ENCODE measurements at places on chromosomes 5 and 9. TPM values are rescaled to one million over a fixed set of nuclear protein-coding genes. Genes with fewer than 3 reads are reported as not detected.

DNA sequence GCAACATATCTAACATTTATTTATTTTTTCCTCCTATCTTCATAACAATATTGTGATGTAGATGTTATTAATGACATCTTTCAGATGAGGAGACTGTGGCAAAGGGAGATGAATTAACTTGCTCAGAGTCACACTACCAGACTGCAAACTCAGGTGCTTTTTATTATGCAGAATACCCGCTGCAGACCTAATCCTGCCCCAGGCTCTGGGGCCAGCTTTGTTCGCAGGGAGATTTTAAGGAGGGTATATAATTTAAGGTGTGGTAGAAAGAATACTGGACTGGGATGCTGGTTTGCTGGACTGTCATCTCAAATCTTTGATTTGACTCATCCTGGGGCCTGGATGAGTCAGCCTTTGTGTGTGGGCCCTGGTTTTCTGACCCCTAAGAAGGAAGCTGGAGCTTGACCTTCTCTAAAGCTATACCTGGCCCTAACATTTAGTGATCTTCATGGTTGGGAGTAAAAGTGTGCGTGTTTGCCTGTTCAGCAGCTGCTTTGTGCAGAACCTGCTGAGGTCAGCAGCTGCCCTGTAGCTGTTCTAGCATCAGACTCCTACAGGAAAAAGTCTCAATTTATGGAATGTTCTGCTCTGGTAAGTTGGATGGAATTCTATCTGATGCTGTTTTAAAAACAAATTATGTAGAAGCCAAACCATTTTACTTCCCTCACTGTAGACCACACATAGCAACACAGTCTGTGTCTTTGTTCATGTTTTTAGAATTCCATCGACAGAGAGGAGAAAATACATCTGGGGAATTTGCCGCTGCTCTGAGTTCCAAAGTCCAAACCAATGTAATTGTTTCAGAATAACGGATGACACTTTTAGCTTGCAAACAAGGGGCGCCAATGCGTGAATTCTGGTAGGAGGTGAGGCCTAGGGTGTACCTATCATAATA is 4.5 kb downstream of the SLC36A1 start:
- no peak overlapping the region for H3K27ac ChIP-seq
- no peaks in the 10 kb centered on the region for H3K36me3 ChIP-seq
- no peaks in the 10 kb centered on the region for H3K27me3 ChIP-seq
- peaks cover 16% of the 10 kb centered on the region for H3K4me1 ChIP-seq

LCN2 gene
- total RNA-seq: not detected

PCDHA2 gene
- total RNA-seq: 0.44 TPM

DNA sequence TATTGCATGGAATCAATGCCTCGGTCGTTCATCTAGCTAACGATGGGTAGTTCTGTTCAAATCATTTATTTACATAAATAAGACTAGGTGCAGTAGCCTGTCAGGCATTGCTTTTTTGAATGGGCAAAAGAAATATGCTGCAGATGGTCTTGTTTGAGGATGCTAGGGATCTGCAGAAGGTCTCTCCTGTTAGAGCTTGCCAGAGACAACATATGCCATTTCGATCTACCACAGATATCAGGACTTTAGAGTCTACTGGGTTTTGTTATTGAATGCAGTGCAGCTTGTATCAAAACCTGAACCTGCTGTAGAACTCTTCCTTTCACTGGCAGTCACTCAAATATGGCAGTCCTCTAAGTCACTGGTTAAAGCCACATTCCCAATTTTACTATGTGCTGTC is 381.1 kb upstream of the CDH10 start:
- no peaks in the 10 kb centered on the region for H3K27me3 ChIP-seq
- no peak for DNase-seq
- H3K4me3 ChIP-seq: no peak overlapping the region
- H3K36me3 ChIP-seq: no peaks in the 10 kb centered on the region
- no peak overlapping the region for H3K27ac ChIP-seq

DMRTA1 gene
- total RNA-seq: 1.6 TPM

DNA sequence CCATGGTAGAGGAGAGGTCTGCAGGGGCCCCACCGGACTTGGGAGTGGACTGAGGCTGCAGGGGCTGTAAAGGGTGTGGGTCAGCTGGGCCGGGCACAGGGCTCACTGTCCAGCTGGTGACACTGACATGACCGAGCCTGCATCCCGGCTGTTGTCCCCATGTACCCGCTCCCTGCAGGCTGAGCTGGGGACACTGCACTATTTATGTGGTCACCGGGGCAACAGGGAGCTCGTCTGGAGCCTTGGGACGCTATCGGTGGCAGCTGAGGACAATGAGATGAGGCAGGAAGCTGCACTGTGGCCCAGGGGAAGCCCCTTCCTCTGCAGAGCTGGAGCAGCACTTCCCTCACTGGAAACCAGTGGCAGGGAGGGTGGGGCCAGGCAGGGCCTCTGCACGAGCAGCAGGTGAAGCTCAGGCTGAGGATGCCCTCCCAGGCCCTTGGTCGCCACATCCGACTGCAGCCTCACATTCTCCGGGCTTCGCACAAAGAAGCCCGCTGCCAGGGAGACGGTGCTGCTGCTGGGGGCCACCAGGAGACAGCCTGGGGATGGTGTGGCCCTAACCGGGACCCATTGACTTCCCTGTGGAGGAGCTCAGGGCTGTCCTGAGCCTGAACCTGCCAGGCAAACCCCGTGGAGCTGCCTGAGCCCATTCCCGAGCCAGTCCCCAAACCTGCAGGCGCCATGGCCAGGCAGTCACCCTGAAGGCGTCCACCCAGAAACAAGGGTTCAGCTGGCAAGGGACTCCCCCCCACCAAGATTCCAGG is 26.4 kb downstream of the ZDHHC11B start:
- no peak overlapping the region for H3K4me3 ChIP-seq
- H3K27me3 ChIP-seq: peaks cover 15% of the 10 kb centered on the region
- H3K36me3 ChIP-seq: no peaks in the 10 kb centered on the region
- no peak overlapping the region for H3K27ac ChIP-seq

CATSPER3 gene
- total RNA-seq: 1.1 TPM

DNA sequence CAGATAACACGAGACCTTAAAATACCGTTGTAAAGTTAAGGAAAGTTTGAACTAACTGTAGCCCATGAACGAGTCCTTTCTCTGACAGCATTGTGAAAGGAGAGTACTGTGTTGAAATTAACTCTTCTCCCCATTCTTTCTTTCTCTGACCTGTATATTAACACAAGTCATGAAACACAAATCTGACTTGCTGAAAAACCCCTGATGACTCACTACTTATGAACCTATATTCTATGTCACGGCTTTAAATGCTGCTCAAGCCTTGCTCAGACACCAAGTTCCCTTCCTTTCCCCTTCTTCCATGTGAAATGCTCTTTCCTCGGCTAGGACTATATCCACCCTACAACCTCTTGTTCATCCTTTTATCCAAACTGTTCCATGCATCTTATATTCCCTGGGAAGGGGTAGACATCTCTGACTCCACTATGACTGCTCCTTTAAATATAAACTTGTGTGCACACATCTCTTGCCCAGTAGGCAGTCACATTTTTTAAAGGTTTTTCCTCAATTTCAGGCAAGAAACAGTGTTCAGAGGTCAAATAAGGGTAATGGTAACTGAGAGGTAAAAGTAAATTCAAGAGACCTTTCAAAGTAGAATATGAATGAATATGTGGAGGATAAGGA is 142.9 kb downstream of the NFIB start:
- H3K4me3 ChIP-seq: no peak overlapping the region
- H3K27me3 ChIP-seq: no peaks in the 10 kb centered on the region
- no peak for DNase-seq

CDC26 gene
- total RNA-seq: 27.0 TPM

GRCh38 chr9:126171641-126172040 is 155.0 kb upstream of the MVB12B start:
- H3K4me3 ChIP-seq: no peak overlapping the region
- H3K27me3 ChIP-seq: peaks cover 51% of the 10 kb centered on the region
- H3K27ac ChIP-seq: no peak overlapping the region

ADAMTS13 gene
- 21.3 TPM for total RNA-seq

FAM200C gene
- total RNA-seq: 5.8 TPM

DNA sequence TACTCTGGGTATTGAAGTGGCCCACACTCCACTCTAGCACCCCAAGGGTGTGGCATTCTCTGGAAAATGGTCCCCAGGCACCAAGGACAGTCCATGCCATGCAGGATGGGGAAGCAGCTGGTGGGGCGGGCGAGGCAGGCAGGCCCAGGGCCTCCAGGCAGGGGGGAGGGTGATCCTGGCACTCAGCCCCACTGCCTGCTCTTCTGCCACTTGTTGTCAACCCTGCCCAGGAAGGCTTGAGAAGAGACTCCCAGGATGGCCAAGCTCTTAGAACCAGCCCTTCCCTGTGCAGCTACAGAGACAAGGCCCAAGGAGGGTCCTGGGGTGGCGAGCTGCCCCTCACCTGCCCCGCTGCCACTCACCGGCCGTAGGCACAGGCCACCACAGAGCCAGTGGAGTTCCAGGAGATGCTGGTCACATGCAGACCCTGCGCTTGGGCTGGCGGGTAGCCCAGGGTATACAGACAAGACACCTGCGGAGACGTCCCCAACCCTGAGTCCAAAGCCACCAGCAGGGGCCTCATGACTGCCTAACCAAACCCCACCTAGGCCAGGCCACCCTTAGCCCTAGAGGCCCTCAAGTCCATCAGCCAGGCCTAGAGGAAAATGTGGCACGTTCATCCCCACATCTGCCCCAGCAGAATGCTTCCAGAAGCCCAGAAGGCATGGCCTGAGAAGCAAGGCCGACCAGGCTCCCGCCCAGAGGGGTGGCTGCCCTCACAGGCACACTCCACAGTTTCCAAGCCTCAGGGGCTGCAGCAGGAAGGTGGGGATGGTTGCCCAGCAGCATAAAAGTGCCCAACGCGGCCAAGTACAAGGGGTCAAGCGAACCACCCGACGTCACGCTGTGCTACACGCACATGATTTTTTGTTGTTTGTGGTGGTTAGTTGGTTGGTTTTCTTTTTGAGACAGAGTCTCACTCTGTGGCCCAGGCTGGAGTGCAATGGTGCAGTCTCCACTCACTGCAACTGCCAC is 19.8 kb downstream of the DYNC2I2 start:
- no peak for DNase-seq
- H3K27ac ChIP-seq: peak overlapping the region; percentile 88
- H3K4me3 ChIP-seq: no peak overlapping the region
- peaks cover 17% of the 10 kb centered on the region for H3K4me1 ChIP-seq

- H3K4me1 ChIP-seq: peaks cover 41% of the 10 kb centered on the region
- peak overlapping the region; percentile 72 for H3K27ac ChIP-seq
- DNase-seq: no peak
- H3K36me3 ChIP-seq: no peaks in the 10 kb centered on the region
- H3K27me3 ChIP-seq: no peaks in the 10 kb centered on the region
Observed at GRCh38 chr9:80797101-80797829, 892.1 kb downstream of the TLE1 start.

PHYHD1 gene
- 22.2 TPM for total RNA-seq

SAPCD2 gene
- 5.9 TPM for total RNA-seq

GRCh38 chr5:6714226-6715041 is 1.2 kb downstream of the TENT4A start:
- H3K4me1 ChIP-seq: peaks cover 50% of the 10 kb centered on the region
- no peaks in the 10 kb centered on the region for H3K36me3 ChIP-seq
- no peak for DNase-seq
- H3K4me3 ChIP-seq: peak overlapping the region; percentile 81

DNA sequence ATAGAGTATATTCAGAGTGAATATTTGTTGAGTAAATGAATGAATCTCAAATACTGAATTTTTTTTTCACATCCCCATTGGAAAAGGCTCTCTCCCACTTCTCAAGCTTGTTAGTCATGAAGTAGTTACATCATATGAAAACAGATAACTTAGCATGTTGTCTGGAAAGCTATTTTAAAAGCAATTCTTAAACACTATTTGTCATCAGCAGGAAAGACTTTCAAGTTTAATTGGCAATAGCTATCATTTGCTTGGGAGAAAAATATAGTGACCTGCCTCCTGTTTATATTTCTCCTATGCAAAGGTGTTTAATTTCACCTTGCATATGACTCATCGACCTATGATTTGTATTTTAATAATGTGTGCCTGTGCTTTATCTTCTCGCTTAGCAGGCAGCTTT is 499.8 kb upstream of the GRIA1 start:
- no peaks in the 10 kb centered on the region for H3K4me1 ChIP-seq
- no peaks in the 10 kb centered on the region for H3K36me3 ChIP-seq
- no peak for DNase-seq

GRCh38 chr9:132878695-132879456 is at the start of gene SPACA9:
TSS of gene SPACA9 (plus strand) at chr9:132878898. CDS start at chr9:132883948, 5,050 bp downstream.
- peak within 1 kb of the TSS; percentile 74 for H3K4me3 ChIP-seq
- peaks cover 5% of the 10 kb centered on the region for H3K27me3 ChIP-seq
- peak within 1 kb of the TSS; percentile 72 for H3K27ac ChIP-seq
- DNase-seq: peak; percentile 43

CDC14B gene
- 39.3 TPM for total RNA-seq

C9orf153 gene
- total RNA-seq: 0.41 TPM

SIGMAR1 gene
- 59.9 TPM for total RNA-seq

DNA sequence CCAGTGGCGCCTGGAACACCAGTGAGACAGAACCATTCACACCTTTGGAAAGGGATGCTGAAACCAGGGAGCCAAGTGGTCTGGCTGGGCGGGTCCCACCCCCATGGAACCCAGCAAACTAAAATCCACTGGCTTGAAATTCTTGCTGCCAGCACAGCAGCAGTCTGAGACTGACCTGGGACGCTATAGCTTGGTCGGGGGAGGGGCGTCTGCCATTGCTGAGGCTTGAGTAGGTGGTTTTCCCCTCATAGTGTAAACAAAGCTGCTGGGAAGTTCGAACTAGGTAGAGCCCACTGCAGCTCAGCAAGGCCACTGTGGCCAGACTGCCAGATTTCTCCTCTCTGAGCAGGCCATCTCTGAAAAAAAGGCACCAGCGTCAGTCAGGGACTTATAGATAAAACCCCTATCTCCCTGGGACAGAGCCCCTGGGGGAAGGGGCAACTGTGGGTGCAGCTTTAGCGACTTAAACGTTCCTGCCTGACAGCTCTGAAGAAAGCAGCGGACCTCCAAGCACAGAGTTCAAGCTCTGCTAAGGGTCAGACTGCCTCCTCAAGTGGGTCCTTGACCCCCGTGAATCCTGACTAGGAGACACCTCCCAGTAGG is 42.0 kb upstream of the FKTN start:
- peaks cover 47% of the 10 kb centered on the region for H3K36me3 ChIP-seq
- no peaks in the 10 kb centered on the region for H3K27me3 ChIP-seq
- DNase-seq: no peak
- H3K4me3 ChIP-seq: no peak overlapping the region
